ENCODE measurements at places on chromosomes 6 and 20.

DNA sequence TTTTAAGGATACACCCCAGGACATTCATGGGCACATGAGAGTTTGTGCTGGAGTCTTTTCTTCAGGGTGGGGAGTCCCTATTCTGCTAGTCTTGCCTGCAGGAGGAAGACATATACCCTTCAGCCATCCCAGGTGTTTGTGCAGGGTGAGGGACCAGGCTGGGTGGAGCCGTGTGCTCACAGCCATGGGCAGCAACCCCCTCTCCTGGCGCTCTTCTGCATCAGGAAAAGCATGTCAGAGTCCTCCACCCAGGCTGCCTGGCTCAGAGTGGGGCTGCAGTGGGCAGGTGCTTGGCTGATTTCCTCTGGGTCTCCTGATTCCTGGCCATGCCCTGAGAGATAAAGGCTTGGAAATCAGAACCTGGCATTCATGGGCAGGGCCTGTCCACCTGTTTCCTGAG, 22.7 kb upstream of the MLN start:
- no peak overlapping the region for H3K4me3 ChIP-seq
- no peaks in the 10 kb centered on the region for H3K36me3 ChIP-seq
- peaks cover 5% of the 10 kb centered on the region for H3K4me1 ChIP-seq
- DNase-seq, result no peak

- no peaks in the 10 kb centered on the region for H3K36me3 ChIP-seq
- no peak for DNase-seq
- no peak overlapping the region for H3K27ac ChIP-seq
- H3K4me3 ChIP-seq, result no peak overlapping the region
- peaks cover 67% of the 10 kb centered on the region for H3K27me3 ChIP-seq
- H3K4me1 ChIP-seq, result no peaks in the 10 kb centered on the region
These were observed 505.5 kb downstream of the PRIM2 start for GRCh38 chr6:57822896-57823358.

GRCh38 chr20:48983423-48984400, 62.2 kb downstream of the ARFGEF2 start:
- no peak overlapping the region for H3K4me3 ChIP-seq
- H3K27ac ChIP-seq, result peak overlapping the region; percentile 62
- H3K36me3 ChIP-seq, result peaks cover 74% of the 10 kb centered on the region

GRCh38 chr6:34565722-34566137, 9.6 kb upstream of the SPDEF start:
- no peaks in the 10 kb centered on the region for H3K4me1 ChIP-seq
- no peaks in the 10 kb centered on the region for H3K27me3 ChIP-seq
- no peak overlapping the region for H3K4me3 ChIP-seq
- no peaks in the 10 kb centered on the region for H3K36me3 ChIP-seq

DNA sequence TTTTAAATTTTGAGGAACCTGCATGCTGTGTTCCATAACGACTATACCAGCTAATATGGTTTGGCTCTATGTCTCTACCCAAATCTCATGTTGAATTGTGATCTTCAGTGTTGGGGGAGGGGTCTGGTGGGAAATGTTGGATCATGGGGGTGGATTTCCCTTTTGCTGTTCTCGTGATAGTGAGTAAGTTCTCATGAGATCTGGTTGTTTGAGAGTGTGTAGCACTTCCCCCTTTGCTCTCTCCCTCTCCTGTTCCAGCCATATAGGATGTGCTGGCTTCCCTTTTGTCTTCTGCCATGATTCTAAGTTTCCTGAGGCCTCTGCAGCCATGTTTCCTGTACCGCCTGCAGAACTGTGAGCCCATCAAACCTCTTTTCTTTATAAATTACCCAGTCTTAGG, 61.8 kb upstream of the NEDD9 start:
- H3K36me3 ChIP-seq, result peaks cover 5% of the 10 kb centered on the region
- H3K4me1 ChIP-seq, result peaks cover 19% of the 10 kb centered on the region
- no peaks in the 10 kb centered on the region for H3K27me3 ChIP-seq
- H3K4me3 ChIP-seq, result no peak overlapping the region
- no peak overlapping the region for H3K27ac ChIP-seq

GRCh38 chr20:38674092-38674764, 50.1 kb upstream of the SLC32A1 start:
- peak overlapping the region; percentile 79 for H3K4me3 ChIP-seq
- DNase-seq, result peak; percentile 75
- H3K27ac ChIP-seq, result peak overlapping the region; percentile 39

- H3K4me3 ChIP-seq, result peak overlapping the region; percentile 85
- H3K27me3 ChIP-seq, result no peaks in the 10 kb centered on the region
- H3K4me1 ChIP-seq, result peaks cover 35% of the 10 kb centered on the region
These were observed 17.1 kb upstream of the HMGN4 start for GRCh38 chr6:26520850-26521599.

Data from mesothelial cell of epicardium (in vitro differentiated cells).